ENCODE measurements at places on chromosomes 2 and 18.

GRCh38 chr2:8541223-8541622, 140.6 kb upstream of the ID2 start:
- no peak for DNase-seq

DNA sequence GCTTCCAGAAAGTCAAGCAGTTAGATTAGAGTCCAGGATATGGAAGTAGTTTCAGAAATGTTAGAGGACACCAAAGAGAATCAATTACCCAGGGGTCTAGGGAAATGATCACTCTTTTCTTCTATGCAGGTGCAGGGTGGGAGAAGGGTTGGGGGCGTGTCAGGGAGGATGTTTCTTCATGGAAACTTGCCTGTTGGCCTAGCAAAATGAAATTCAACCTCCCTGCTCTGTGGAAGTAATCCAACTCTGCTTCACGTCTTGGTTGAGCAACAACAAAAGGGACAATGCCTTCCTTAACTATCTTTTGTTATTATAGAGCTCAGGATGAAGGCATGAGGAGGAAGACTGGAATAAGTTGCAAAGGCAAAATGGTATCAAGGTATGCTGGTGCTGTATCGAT, 210.8 kb upstream of the ETAA1 start:
- no peak for DNase-seq

GRCh38 chr2:189608795-189609422, 28.3 kb upstream of the SLC40A1 start:
- no peak for DNase-seq

DNA sequence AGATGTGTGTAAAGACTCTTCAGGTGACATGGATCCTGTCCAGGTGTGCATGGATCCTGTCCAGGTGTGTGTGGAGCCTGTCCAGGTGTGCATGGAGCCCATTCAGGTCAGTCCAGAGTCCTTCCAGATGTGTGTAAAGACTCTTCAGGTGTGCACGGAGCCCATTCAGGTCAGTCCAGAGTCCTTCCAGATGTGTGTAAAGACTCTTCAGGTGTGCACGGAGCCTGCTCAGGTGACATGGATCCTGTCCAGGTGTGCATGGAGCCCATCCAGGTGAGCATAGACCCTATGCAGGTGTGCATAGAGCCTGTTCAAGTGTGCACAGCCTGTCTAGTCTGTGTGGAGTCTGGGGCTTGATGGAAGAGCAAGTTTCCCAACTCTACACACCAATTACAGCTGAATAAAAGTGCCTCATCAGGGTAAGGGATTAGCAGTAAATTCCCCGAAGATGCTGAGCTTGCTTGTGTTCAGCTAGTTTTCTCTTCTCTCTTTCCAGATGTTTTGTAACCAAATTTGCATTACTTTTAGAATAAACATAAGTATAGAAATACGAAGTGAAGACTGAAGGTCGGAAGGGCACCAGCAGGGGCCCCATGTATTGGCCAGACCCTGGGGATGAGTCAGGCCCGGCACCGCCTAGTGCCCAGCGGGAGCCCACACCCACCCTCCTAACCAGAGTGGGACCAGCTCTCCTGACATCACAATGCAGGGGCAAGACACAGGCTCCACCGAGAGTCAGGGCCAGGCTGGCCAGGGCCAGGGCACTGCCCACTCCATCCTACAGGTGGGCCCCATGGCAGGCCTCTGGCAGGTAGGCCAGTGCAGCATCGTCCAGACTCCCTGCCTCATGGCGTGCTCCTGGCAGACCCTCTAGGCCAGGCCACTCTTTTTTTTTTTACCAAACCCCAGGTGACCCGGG, 38.6 kb upstream of the GPC1 start:
- DNase-seq = no peak

GRCh38 chr18:7630731-7631442, 63.8 kb downstream of the PTPRM start:
- no peak for DNase-seq

GRCh38 chr2:12824351-12824777, 107.6 kb downstream of the TRIB2 start:
- no peak for DNase-seq

DNA sequence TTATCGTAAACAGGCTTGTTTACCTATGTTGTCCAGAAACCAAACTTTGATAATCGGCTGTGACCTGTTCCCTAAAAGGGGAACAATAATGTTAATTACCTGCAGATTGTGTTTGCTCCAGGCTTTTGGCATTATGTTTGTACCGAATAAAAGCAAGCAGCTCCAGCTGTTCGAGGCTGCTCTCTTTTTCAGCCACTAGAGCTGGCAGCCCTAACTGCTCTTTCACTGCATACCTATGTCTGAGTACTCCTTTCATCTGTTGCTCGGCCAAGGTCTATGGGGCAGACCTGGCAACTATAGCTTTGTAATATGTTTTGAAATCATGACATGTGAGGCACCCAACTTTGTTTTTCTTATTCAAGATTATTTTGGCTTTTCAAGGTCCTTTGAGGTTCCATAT, 77.8 kb upstream of the EHBP1 start:
- no peak for DNase-seq

GRCh38 chr2:42073739-42074503, 26.1 kb downstream of the PKDCC start:
- no peak for DNase-seq

DNA sequence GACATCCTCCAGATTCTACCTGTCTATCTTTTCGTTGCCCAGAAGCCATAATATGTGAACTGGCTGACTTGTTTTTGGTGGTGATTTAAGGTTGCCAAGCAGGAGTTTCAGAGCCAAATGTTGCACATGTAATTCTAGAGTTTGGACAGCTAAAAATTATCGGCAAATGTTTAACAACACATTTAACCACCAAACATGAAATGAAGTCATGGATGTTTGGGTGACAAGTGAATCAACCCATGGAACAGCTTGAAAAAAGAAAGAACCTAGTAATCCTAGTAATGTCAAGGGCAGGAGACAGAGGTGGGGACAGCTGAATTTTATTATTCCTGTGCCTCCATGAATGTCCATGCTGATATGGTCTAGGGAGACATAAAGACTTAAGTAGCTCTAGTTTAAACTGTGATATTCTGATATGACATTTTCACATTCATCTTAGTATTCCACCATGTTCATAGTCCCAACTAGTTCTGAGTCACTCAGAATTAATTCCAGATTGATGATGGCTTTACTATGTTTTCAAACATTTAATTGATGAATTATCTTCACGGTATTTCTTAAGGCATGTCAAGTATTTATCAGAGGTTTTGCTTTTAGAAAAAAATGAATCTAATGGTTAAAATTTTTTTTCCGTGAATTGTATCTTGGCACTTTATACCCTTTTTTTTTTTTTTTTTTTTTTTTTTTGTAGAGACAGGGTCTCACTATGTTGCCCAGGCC, 101.7 kb downstream of the SOCS6 start:
- no peak for DNase-seq

- no peak for DNase-seq
Observed at GRCh38 chr2:224793946-224794345, 77.8 kb upstream of the CCDC195 start.

DNA sequence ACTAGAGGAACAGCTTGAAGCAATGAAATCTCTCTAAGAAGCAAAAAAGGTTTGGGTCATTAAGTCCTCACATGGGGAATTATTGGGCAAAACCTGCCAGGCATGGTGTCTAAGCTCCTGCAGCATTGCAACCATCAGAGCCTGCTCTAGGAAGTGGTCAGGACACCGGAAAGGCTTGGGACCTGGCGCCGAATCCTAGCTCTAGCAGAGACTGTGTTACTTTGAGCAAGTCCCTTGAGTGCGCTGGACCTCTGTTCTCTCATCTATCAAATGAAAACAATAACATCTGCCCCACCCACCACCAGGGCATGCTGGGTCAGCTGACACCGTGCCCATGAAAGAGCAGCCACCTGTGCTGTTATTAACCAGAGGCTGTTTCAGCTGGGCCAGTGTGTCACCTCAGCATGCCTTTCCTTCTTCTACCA, 6.3 kb downstream of the TMEM127 start:
- no peak for DNase-seq

DNA sequence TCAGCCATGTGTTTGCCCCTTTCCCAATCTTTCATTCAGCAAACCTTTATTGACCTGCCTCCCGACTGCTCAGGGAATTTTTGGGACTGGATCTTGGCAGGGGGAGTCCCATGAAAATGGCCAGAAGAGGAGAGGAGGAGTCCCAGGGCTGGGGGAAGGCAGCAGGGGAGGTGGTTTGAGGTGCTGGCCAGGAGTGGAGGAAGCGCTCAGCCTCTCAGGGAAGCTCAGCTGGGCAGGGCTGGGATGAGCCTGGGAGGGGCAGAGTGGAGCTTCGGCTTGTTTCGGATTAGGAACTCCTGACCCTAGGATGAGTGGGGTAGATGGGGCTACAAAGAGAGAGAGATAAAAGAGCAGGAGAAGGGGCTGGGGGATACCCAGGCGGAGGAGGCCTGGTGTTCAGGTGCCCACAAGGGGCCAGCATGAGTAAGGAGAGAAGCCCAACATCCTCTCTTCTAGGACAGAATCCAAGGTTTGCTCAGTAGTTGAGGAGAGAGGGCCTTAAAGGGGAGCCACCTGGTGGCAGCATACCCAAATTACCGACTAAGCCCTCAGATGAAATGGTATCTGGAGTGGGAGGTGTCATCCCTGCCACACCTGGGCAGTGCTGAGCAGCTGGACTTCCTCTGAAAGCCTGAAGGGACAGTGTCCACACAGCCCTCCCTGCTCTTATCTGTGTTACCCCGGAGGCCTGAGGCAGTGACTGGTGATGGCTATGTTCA, 91.1 kb downstream of the INHBB start:
- DNase-seq = no peak

GRCh38 chr18:55121397-55122170, 162.3 kb upstream of the CCDC68 start:
- no peak for DNase-seq

GRCh38 chr2:39437522-39438296, 624 bp upstream of the MAP4K3 start:
- no peak for DNase-seq

- no peak for DNase-seq
Observed at GRCh38 chr2:110783196-110783873, 51.0 kb downstream of the ACOXL start.

DNA sequence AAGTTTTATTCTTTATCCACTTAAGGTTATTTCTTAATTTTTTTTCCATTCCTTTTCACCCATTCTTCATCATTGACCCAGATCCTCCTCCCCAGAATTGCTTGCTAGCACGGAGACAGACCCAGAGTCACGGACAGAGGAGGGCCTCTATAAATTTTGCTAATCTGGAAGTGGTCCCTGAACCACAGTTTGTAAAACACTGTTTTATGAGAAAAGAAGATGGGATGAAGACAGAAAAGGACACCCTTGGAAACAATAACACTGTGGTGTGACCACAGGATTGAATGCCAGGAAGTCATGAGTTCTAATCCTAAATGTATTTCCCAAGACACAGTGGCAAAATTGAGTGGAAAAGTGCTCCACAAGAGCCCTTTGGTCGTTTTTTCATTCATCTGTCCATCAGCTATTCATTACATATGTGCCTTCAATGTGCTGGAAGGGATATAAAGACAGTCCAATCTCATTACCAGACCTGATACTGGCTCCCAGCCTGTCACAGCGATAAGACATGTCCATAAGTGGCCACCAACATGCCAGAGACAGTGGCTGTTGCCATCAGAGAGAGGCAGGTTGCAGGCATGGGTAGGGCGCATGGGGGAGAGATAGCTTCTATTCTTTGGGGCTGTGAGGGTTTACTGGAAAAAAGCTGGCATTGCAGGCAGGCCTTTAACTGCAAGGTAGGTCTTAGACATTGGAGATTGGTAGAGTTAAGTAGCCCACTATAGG, 175.2 kb upstream of the ALPP start:
- DNase-seq = no peak

DNA sequence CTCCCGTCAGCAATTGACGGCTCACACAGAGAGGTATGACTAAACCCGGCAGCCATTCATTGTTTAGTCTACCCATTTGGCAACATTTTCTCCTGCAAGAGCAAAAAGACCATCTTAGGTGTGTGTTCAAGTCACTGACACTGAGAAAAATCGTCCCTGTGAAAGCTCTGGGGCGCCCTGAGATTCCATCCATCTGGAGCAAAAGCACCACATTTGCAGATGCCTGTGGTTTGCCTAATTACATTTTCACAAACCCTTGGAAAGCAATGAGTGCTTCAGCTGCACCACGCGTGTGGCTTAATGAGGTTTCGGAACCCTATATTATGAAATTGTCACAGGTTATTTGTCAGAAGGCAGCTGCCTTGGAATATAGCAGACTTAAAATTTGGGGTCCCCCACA, 110.7 kb upstream of the PTPRM start:
- DNase-seq = no peak

DNA sequence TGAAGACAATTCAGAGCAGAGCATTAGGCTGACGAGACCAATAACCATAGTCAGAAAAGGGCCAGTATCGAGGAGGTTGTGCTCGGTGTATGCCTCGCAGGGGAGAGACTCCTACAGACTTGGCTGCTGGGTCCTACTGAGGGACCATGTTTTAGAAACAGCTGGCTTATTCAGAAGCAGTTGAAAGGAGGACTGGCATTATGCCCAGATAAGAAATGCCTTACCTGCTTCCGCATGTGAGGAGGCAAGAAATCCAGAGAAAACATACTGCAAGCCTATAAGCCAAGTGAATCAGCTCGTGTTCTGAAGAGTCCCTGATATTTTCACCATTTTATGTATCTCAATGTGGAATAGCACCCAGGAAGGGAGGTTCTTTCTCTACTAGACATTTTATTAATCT, 434.7 kb downstream of the GRB14 start:
- DNase-seq = no peak

GRCh38 chr2:148483665-148484064, 160.9 kb upstream of the EPC2 start:
- DNase-seq = no peak

- no peak for DNase-seq
Observed at GRCh38 chr18:35696307-35696706, 114.8 kb downstream of the GALNT1 start.

DNA sequence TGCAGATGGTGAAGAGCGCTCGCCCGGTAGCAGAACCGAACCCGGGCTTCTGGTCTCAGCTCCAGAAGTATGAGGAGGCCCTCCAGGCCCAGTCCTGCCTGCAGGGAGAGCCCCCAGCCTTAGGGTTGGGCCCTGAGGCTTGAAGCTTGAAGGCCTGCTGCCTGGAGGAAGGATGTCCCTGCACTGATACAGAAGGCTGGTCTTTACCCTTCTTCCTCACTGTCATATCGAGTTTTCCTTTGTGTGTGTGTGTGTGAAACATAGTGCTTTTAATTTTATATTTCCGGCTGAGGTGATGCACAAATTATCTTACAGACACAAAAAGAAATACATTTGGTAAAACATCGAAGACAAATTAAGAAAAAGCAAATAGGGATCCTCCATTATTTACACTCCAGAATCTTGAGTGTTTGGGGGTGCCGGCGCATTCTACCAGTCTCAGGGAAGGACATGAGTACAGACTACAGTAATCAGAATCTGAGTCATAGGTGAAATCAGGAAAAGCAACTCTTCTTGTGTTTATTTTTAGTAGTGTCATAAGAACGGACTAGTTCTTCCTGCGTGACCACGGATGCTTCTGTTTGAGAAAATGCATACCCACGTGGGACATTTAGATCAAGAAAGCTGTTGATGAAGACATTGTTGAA, 1.3 kb downstream of the DUSP28 start:
- no peak for DNase-seq

GRCh38 chr2:182559623-182560022, 132.8 kb upstream of the PDE1A start:
- no peak for DNase-seq

- DNase-seq = no peak
Observed at GRCh38 chr2:201248288-201248844, 12.0 kb upstream of the CASP8 start.

Measured in substantia nigra (tissue), 51 donors.